ENCODE measurements at places on chromosomes 11 and 22. TPM values are rescaled to one million over a fixed set of nuclear protein-coding genes. Genes with fewer than 3 reads are reported as not detected.

MOGAT2 gene
- not detected for total RNA-seq

UPB1 gene
- not detected for total RNA-seq

SHANK2 gene
- total RNA-seq = 0.51 TPM

SPDYC gene
- not detected for total RNA-seq

PLA2G3 gene
- total RNA-seq = not detected

GRCh38 chr11:87712391-87712790 lies 462.9 kb downstream of the RAB38 start:
- DNase-seq = no peak

DNA sequence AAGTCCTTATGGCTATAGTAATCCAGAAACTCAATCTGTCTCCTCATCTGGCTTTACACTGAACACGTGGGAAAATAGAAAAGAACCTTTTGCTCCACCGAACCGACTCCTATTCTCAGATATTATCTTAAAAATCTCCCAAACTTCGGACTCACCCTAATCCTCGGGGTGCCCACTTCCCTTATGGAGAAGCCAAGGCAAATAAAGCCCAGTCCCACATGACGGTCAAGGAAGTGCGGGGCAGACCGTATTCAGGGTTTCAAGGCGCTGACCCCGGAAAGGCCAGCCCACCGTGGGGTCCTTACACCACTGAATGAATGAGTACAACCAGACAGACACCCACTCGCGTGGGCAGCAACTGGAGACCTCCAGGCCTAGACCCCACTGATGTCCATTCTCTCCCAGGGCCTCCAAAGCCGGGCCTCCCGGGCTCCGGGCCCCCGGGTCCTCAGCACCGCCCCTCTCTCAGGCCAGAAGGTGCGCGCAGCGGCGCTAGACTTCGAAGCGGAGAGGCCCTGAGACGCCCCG lies 489 bp downstream of the NUP98 start:
- no peak for DNase-seq

DNA sequence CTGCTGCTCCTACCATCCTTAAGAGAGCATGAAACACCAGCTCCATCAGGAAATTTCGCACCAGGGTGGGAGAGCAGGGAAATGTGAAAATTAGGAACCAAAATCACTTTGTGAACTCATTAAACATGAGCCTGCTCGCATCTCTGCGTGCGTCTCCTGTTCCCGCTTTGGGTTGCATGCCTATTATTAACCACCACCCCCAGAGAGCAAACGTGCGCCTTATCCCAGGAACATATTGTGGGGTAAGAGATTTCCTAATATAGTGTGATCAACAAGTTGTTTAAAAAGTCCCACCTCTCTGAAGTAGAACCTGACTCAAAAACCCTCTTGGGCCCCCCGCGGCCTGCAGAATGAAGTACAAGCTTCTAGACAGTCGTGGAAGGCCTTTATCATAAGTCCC lies 115.0 kb downstream of the TENM4 start:
- DNase-seq = no peak

GRCh38 chr22:39962071-39962470 lies 1.9 kb downstream of the TMA7B start:
- no peak for DNase-seq

All from LHCN-M2 (cell line).